ENCODE measurements at places on chromosomes 12 and 14.
A peak's percentile ranks its signal among the peaks of the same experiment; 100 is the strongest.

- no peak for DNase-seq
Measured at GRCh38 chr14:75339059-75339458, 60.4 kb downstream of the FOS start.

- DNase-seq: peak; percentile 82
Measured at GRCh38 chr12:55817345-55818139, at the start of the genes ORMDL2 and SARNP. ORMDL2 (plus strand) TSS chr12:55818041; CDS start chr12:55819000, 959 bp downstream. SARNP (minus strand) TSS chr12:55817724; CDS start chr12:55817701, 23 bp downstream.

DNA sequence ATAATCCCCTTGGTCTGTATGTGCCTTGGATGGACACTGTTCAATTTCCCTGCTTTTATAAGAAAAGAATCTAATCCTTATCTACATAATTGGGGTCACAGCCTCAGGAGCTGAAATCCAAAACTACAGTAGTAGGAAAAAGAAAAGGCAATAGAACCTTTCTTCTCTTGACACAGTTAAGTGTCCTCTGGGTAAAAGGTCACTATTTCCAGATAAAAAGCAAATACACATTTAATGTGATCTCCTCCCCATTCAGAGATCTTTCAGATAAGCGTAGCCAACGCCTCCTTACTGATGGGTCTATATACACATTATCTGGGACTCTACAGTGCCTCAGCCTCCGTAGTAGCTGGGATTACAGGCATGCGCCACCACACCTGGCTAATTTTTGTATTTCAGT is 73.4 kb downstream of the CLIP1 start:
- no peak for DNase-seq

GRCh38 chr12:54216797-54217661 is 28.2 kb upstream of the SMUG1 start:
- peak; percentile 49 for DNase-seq

DNA sequence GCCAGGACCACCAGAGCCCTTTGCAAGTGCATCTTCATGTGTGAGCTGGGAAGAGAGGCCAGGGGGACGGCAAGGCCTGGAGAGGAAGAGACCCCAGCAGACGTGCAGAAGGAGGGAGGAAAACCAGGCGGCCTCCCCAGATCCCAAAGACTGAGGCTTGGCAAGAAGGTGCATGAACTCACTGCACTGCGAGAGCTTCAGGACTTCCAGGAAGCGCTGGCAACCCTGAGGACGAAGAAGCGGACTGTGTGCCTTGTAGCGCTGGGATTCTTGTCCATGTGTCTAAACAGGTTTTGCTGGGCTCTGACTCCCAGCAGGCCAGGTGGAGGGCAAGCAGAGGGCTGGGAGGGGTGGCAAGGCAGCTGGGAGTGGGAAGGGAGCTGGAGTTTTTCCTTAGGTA is 939 bp downstream of the TGFB3 start:
- DNase-seq: no peak

DNA sequence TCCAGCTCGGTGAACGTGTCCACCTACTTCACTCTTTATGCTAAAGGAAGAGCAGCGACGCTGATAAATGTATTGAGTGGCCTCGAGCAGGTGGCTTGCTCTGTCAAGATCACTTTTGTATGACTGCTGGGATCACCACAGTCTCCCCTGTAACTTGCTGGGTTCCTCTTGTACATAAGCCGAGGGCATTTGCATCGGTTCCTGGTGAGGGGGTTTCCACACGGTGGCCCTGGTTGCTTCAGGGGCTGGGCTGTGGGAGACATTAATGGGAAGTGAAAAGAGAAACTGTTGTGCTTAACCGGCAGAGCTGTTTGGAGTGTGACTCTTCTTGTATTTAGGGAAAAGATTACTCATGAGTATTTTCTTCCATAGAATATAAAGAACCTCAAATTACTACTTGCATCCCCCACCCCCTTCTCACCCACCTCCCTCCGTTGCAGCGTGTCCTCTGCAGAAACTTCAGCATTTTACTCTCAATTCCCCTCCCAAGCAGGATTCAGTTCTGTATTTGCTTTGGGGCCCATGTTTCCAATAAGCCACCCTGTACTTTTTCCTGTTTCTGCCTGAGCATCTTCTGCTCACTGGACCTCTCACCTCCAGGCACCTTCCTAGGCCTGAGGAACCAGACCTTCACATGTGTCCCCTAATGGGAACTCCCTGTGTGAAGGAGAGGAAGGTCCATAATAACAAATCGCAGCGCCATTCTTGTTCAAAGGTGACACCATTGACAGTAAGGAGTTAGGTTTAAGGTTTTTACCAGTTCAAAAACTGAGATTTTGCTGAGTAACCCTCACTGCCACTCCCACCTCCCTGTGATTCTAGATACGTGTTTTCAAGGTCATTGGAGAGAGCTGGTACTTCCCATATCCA is 187.0 kb downstream of the ETV6 start:
- DNase-seq: no peak

GRCh38 chr14:86420131-86420530 is 890.2 kb downstream of the FLRT2 start:
- DNase-seq: no peak

GRCh38 chr12:22684140-22685118 is 59.5 kb downstream of the ETNK1 start:
- no peak for DNase-seq

DNA sequence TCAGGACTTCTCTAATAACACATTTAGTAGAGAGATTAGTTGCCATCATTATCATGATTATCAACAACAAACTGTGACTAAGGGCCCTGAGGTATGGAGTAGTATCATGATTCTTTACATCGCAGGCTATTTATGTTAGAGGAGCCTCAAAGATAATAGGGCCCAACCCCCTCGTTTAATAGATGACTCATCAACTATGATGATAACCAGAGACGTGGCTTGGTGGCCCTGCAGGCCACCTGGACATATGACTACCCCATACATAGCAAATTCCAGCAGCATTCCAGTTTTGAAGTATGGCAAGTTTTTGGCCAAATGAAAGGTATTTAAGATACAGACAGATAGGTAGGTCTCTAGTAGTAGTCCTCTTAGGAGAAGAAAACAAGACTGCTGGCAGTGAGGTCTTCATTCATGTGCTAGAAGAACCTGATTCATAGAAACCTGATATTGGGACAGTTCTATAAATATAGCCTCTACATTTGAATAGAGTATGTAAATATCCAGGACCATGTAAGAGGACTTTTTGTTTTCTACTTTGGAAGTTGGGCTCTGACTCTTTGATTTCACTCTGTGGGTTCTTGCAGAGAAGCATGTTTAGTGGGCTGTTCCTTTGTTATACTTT is 5.6 kb downstream of the RIC8B start:
- DNase-seq: no peak

GRCh38 chr14:70858641-70859040 is 48.6 kb upstream of the PCNX1 start:
- no peak for DNase-seq

DNA sequence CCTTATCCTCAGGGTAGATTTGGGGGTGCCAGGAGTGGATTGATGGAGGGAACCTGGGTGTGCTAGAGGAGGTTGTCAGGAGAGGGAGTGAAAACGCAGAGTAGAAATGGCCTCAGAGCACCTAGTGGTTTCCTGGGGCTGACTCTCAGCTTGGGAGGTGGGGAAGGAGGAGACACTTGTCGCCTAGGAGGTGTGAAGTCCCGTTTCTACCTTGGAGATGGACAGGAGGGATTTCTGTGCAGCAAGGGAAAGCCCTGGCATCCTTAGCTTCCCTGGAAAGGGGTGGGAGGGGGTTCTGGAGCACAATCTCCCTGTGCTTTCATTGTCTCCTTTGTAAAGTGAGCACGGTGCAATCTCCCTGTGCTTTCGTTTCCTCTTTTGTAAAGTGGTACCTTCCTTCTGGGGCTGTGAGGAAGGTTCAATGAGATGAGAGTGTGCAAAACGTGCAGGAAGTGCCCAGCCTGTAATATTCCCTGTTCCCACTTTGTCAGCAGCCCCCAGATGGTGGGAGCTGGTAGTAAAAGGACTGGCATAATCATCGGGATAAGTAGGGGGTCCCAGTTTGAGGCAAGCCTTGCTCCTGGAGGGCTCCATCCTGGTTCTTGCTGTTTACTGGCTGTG is 1.6 kb downstream of the OAS3 start:
- DNase-seq: no peak

GRCh38 chr14:36361210-36361853 is 40.9 kb upstream of the MBIP start:
- DNase-seq: no peak

GRCh38 chr14:73468828-73469375 is 10.6 kb upstream of the NUMB start:
- DNase-seq: no peak

GRCh38 chr14:104209985-104210816 is 71.8 kb downstream of the KIF26A start:
- no peak for DNase-seq

DNA sequence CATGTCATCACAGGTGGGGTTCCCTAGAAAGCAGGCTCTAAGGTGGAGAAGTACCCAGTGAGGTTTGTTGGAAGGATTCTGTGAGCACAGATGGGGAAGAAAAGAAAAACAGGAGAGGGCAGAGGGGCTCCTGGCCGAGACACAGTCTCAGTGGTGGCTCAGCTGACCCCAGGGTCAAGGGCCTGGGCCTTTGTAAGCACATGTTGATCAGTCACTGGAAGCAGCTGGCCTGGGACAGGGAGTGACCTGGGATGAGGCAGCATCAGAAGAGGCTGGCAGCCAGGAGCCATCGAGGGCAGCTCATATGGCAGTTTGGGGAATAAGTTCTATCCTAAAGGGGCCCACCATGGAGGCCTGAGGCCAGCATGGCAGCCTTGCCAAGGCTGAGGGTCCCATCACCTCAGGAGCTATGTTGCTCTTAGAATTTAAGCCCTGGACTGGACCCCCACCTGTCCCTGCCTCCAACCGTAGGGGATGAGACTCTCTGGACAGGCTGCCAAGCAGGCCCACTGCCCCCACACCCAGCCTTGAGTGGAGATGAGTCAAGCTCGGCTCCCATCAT is 6.3 kb upstream of the TMEM179 start:
- no peak for DNase-seq

GRCh38 chr12:80590085-80590484 is 117.3 kb upstream of the MYF6 start:
- DNase-seq: no peak

GRCh38 chr12:13534645-13535398 is 338.3 kb downstream of the EMP1 start:
- no peak for DNase-seq

Data from stimulated activated CD8-positive, alpha-beta memory T cell treated with anti-CD3 and anti-CD28 coated beads, Interleukin-7, amount 100 ng/mL, for 1 hour (primary cell).